ENCODE measurements at places on chromosomes 2 and 18.

GRCh38 chr2:181131584-181131983 is 151.2 kb downstream of the UBE2E3 start:
- peak; percentile 9 for DNase-seq

DNA sequence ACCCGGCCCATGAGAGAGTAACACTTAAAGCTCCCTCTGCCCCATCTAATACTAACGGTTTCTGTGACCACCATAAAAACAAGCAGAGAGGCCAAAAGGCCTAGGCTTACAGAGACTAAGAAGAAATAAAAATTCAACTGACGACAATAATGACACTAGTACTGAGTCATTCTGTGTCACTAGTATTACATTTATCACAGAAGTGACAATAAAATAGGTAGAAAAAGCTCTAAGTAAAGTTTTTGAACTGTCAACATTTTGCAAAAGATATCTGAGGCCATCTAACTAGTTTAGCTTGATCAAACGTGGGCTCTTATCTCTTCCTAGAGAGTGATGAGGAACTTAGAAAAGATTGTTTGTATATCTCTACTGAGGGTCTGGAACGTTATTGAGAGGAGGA is 35.6 kb downstream of the AP1S3 start:
- no peak for DNase-seq

DNA sequence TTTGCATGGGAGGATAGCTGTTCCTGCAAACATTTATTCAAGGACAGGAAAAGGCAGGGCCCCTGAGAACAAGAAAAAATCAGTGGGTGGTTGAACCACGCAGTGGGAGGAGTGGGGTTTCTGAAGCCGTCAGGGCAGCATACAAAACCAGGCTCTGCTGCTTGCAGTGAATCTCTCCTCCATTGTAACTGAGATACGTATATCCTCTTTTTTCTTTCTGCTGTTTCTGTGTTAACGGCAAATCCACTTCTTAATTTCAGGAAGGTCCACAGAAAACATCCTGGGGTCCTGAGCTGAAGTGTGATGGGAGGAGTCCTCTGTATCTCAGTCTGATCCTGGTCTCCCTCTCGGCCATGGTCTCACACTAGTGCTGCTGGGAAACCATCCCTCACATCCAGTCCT is 27.2 kb upstream of the KCNF1 start:
- peak; percentile 30 for DNase-seq

- DNase-seq = no peak
These were observed 11.1 kb downstream of the EVA1A start for GRCh38 chr2:75549401-75550253.

GRCh38 chr2:74025971-74026612 is 41.4 kb downstream of the TET3 start:
- DNase-seq = no peak

GRCh38 chr2:104164721-104165252 is 689.1 kb upstream of the POU3F3 start:
- DNase-seq = no peak

DNA sequence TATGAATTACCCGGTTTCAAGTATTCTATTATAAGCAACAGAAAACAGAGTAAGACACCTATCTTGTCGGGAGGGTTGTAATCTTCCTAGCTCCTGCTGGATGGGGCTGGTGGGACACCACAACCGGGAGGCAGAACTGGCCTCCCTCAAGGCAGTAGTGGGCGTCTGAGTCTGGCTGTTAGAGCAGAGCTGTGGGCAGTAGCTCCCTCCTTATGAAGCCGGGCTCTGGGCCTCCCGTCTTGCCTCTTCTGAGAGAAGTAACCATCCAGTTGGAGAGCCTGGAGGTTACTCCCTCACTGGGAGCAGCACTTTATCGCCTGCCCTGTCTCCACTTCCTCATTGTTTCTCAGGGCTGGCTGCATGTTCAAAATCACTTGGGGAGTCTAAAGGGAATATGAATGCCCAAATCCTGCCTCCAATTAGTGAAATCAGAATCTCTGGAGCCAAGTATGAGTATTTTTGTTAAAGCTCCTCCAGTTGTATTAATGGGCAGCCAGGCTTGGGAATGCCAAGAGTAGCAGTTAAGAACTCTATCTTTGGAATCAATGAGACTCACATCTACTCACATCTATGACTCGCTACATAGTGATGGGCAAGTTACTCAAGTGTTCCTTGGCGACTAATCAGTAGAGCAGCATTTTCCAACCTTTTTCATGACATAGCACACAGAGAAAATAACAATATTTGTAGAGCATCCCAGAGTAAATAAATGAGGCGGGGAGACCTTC is 27.3 kb upstream of the NRP2 start:
- DNase-seq = no peak

DNA sequence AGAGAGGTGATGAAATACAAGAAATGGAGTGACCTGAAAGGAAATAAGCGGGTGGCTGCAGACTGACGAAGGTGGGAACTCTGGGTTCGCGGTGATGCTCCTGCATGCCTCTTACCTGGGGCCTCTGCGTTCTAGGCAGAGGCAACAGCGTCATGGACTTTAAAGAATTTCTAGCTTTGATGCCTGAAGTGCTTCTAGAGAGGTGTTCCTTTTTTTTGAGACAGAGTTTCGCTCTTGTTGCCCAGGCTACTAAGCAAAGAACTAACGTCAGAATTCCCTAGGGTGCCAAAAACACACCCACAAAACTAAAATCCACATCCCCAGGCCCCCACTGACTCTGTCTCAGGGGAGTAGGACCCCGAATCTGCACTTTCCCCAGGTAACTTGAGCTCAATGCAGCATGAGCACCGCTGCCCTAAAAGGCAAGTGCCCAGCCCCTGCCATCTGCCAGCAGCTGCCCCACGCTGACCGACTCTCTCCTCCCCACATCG is 110.5 kb upstream of the ID2 start:
- no peak for DNase-seq

DNA sequence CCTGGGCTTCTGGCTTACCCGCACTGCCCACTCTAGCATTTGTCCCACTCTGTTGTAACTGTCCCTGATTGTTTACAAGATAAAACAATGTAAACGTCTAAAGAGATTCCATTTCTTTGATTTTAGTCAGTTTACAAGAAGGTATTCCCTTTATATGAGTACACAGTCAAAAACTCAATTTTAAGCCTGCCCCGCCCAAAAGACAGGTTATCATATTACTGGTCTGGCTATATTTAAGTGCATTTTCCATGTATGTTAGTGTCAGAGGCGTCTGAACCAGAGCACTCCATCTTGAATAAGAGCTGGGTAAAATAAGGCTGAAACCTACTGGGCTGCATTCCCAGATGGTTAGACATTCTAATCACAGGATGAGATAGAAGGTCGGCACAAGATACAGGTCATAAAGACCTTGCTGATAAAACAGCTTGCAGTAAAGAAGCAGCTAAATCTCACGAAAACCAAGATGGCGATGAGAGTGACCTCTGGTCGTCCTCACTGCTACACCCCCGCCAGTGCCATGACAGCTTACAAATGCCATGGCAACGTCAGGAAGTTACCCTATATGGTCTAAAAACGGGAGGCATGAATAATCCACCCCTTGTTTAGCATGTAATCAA is 15.0 kb downstream of the GPR45 start:
- no peak for DNase-seq

GRCh38 chr2:36245651-36246050 is 109.9 kb upstream of the CRIM1 start:
- DNase-seq = no peak

DNA sequence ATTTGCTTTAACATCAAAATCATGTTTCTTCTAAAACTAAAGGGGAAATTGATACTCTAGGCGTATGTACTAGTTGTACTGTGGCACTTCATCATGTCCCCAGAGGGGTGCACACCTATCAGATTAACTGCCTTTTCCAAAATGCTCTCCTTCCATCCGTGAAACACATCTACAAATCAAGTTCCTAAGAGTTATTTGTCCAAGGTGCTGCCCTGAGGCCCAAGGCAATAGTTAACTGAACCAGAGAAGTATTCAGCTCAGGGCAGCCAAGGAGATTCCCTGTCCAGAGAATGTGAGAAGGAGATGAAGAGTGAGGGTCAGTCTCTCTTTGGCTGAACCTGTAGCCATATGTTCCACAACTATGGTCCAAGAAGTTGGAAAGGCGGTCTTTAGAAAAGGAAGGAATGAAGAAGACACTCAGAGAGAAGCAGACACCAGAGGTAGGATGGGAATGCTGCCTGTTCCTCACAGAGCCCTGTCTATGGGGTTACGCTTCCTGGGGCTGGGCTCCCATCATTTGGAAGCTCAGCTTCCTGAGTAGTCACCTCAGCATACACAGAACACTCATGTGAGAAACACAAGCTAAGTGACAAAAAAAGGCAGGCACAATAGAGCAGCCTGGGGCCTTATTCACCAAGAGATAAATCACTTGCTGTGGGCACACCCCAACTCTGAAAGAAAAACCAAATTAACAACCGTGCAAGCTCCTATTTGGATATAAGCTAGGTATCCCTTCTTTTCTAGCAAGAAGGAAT is 55.6 kb downstream of the ANKRD44 start:
- DNase-seq = no peak

GRCh38 chr18:46073474-46074331 is 1.6 kb upstream of the PSTPIP2 start:
- DNase-seq = peak; percentile 76

- DNase-seq = peak; percentile 70
These were observed 38.0 kb upstream of the YWHAQ start for GRCh38 chr2:9668687-9669345.

- DNase-seq = no peak
These were observed 13.2 kb upstream of the ANKRD29 start for GRCh38 chr18:23675896-23676295.

DNA sequence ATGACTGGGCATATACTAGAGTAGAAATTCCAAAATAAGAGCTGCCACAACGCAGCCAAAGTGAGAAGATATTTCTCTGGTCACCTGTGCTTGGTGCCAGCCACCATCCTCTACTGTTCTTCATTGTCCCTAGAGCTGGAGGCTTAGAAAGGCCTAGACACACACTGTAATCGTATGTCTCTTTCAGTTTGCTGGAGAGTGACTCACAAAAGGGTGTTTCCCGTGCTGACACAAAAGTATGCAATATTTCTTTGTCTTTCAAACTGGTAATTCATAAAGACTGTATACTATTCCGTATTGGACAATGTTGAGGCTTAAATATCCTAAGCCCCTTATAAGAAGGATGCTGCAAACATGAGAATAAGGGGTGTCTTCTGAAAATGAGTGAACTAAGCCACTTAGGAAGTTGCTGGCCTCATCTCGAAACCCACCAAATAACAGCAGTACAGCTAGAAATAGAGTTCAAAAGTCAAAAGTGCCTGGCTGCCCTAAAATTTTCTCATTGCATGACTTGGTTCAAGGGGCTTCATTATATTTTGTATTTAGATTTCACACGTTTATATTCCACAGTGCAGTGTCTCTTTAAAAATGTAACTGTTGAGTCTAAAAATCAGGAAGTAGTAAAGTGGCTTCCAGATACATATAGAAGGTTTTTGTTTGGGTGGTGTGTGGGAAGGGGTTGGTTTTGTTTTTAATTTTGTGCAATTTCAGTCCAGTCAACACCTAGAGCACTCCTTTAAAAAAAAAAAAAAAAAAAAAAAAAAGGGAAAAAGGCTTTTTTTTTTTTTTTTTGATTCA is 601.1 kb downstream of the ARHGAP15 start:
- no peak for DNase-seq

DNA sequence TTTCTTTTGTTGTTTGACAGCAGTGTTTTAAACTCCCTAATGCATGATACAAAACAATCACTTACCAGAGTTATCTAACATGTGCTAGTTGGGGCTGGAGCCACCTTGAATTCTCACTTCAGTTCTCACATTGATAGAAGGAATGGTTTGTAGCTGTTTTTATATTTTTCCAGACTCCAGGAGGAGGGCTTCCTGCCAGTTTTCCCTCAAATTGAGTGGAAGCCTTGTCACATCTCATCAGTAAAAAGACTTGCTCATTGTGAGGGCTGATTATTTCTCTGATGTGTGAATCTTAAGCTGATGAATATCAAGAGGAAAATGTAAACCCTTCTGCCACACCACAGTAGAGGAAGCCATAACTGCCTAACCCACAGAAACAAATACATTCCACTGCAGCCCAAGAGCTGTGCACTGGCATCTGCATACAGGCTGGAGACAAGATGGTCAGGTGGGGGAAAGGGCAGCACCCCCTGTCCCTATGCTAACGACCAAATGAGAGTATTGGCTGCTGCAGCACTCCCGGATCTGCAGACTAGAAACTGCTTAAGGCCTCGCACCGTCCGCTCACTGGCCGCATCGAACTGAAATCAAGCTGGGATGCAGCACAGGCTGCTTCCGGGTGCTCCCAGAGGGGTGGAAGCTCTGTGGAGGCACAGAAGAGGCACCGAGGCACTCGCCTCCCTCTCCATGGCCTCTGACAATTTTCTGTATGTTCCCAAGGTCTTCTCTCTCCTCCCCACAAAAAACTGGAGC is 73.7 kb upstream of the TPO start:
- DNase-seq = no peak

GRCh38 chr2:113677330-113677729 is 50.3 kb downstream of the RABL2A start:
- no peak for DNase-seq

GRCh38 chr2:226040344-226040900 is 640.9 kb downstream of the NYAP2 start:
- DNase-seq = no peak

DNA sequence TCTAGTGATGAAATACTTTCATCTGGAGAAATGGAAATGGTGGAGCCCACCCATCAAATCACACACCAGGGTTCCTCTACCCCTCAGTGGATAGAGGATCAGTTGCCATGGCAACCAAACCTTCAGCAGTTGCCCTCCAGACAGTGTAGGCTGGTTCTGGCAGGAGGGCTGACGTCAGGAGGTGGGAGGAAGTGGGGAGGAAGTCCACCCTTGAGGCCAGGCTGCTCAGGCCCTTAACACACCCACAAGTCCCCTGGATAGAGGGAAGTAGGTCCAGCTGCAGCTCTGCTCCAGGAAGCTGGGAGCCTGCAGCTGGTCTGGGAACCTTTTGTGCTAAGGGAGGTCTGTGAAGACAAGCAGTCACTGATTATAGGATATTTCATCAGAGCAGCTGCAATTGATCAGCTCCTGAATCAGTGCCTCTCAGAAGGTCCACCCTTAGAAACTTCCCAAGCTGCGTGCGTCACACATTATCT is 186.6 kb downstream of the MTX2 start:
- peak; percentile 75 for DNase-seq

- DNase-seq = no peak
These were observed 67.2 kb upstream of the FAM136A start for GRCh38 chr2:70369082-70369481.

DNA sequence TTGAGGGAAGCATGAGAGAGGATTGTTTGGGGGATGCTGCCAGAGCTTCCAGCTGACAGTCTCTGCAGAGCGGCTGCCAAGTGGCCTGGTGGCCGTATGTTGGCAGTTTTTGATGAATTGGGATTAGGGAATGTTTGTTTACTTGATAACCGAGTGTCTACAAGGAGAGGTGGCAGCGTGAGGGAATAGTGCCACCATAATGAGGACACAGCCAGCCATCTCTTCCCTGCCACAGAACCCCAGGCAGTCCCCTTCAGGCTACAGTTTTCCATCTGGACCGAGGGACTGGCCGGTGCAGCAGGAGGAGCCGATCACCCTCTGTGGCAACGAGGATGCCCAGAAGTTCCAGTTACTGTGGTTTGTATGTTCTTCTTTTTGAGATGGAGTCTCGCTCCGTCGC is 55.2 kb downstream of the TRAPPC12 start:
- no peak for DNase-seq

- no peak for DNase-seq
These were observed 102.3 kb downstream of the OSR1 start for GRCh38 chr2:19256121-19256601.

GRCh38 chr18:67672155-67672554 is 155.6 kb upstream of the DSEL start:
- DNase-seq = no peak

GRCh38 chr2:227848146-227848545 is 23.3 kb upstream of the DAW1 start:
- DNase-seq = no peak

GRCh38 chr18:71352618-71353017 is 1063.8 kb downstream of the SOCS6 start:
- DNase-seq = no peak

- DNase-seq = no peak
These were observed 547.0 kb downstream of the NUP35 start for GRCh38 chr2:183671233-183671632.
